B cell (primary cell): ENCODE measurements at places on chromosomes 11 and 22. TPM values are rescaled to one million over a fixed set of nuclear protein-coding genes. Genes with fewer than 3 reads are reported as not detected.

GRCh38 chr11:84420271-84420670, 1134.1 kb upstream of the CCDC90B start:
- no peak for DNase-seq

DNA sequence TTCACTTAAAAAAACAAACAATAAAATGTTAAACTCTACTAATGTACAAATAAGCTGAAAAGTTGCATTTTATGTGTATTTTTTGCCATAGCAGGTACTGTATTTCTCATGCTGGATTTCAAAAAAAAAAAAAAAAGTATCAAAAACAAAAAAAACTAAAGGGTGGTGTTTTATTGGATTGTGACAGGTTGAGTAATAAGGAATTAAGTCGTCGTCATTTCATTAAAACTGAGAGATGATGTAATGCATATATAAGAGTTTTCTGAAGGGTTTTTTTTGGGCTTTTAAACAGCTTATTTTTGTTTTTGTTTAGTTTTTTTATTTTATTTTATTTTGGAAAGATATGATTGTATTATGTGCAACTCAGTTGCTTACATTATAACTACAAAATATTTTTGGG, 10.9 kb upstream of the ADSL start:
- no peak for DNase-seq

GRCh38 chr11:19677381-19678080, 35.1 kb upstream of the NAV2 start:
- DNase-seq = no peak

GRCh38 chr22:31343235-31344191, 2.6 kb downstream of the PATZ1 start:
- DNase-seq = peak; percentile 40

DNA sequence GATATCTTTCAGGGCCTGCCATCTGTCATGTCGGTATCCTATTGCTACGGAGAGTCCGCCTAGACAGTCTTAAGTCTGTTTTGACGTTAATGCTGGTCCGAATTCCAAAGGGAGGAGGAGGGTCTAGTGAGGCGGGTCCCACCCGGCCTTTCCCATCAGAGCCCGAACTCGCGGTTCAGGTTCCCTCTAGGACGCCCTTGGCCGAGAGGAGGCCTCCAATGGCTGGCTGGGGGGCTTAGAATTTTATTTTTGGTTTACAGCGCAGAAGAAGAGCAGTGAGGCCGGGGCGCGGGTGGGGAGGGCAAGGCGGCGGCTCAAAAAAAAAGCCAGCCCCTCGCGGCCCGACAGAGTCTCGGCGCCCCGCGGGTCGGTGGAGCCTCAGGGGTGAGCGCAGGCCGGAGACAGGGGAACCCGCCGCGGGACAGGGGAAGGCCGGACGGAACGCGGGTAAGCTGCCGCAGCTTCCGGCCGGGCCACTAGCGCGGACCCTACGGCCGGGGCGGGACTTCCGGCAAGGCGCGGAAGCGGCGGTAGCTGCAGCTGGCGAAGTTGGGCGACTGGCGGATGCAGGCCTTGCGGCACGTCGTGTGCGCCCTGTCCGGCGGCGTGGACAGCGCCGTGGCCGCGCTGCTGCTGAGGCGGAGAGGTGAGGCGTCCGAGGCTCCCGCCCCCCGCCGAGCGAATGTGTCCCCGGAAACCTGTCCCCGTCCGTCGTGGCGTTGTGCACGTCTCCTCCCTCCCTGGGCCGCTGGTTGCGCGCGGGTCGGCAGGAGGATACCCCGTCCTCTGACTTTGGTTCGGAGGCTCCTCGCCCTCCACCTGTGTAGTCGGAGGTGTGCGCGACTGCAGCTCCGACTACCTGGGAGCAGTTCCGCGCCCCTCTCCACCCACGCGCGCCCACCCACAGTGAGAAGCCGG, at the start of gene TRMU:
Gene TRMU (plus strand): TSS at position 514 of the 918 bp plus-strand sequence. CDS start 51 bp downstream, at position 565.
- DNase-seq = peak; percentile 87

DNA sequence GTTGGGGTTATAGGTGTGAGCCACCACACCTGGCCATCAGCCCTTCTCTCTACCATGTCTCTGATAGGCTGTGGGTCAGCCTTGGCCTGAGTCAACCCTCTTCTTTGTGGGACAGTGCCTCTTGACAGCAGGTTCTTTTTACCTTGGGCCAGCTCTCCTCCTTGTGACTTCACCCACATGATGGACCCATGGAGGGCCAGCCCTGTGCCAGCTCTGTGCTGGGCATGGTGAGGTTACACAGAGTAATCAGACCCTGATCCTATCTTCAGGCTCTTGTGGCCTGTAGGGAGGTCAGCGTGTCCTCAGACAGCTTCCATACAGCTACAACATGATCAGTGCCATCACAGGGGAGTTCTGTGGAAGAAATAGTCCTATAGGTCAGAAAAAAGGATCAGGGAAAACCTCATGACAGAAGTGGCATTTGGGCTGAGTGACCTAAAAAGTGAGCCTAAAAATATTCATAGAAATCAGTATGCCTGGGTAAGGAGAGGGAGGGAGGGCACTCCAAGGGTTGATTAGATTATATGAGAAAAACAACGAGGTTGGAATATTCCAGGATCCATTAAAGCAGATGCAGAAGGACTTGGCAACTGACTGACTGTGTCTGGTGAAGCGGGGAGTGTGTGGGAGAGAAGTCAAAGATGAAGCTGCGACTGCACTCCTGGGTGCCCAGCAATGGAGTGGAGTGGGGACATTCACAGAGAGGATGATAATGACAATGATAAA, 17.1 kb downstream of the OTOG start:
- DNase-seq = no peak

- DNase-seq = peak; percentile 31
Observed at GRCh38 chr11:86274503-86274902, 27.5 kb upstream of the HIKESHI start.

ESAM gene
- total RNA-seq = 1.4 and 1.8 TPM in 2 replicates

TYR gene
- not detected in 2 replicates for total RNA-seq

OR52A1 gene
- total RNA-seq = not detected in 2 replicates
